Aorta (tissue), 5 donors: ENCODE measurements at places on chromosomes 2 and 18. TPM values are rescaled to one million over a fixed set of nuclear protein-coding genes. Genes with fewer than 3 reads are reported as not detected.

GRCh38 chr2:169222665-169223064, 139.7 kb downstream of the LRP2 start:
- DNase-seq: no peak
- no peaks in the 10 kb centered on the region for H3K4me1 ChIP-seq
- H3K27ac ChIP-seq: no peak overlapping the region
- no peak overlapping the region for H3K4me3 ChIP-seq

GRCh38 chr2:97901862-97902261, 93.9 kb downstream of the TMEM131 start:
- H3K36me3 ChIP-seq: no peaks in the 10 kb centered on the region
- no peak overlapping the region for H3K4me3 ChIP-seq
- no peaks in the 10 kb centered on the region for H3K27me3 ChIP-seq
- no peak overlapping the region for H3K27ac ChIP-seq
- H3K4me1 ChIP-seq: no peaks in the 10 kb centered on the region

GRCh38 chr2:201513271-201513670, 61.7 kb downstream of the STRADB start:
- H3K36me3 ChIP-seq: no peaks in the 10 kb centered on the region
- H3K4me3 ChIP-seq: no peak overlapping the region

Gene SAG
- total RNA-seq: not detected

Gene INPP5D
- 21.1 TPM for total RNA-seq

- H3K4me3 ChIP-seq: no peak overlapping the region
- no peak overlapping the region for H3K27ac ChIP-seq
- no peaks in the 10 kb centered on the region for H3K4me1 ChIP-seq
- H3K27me3 ChIP-seq: no peaks in the 10 kb centered on the region
Observed at GRCh38 chr2:96549967-96550786, 13.6 kb downstream of the ARID5A start.
